ENCODE measurements at places on chromosomes 1 and 21.
A peak's percentile ranks its signal among the peaks of the same experiment; 100 is the strongest.

GRCh38 chr1:91511386-91511785 is 10.7 kb downstream of the CDC7 start:
- no peak for DNase-seq

GRCh38 chr1:154386643-154387352 is 18.3 kb upstream of the IL6R start:
- DNase-seq, result no peak

DNA sequence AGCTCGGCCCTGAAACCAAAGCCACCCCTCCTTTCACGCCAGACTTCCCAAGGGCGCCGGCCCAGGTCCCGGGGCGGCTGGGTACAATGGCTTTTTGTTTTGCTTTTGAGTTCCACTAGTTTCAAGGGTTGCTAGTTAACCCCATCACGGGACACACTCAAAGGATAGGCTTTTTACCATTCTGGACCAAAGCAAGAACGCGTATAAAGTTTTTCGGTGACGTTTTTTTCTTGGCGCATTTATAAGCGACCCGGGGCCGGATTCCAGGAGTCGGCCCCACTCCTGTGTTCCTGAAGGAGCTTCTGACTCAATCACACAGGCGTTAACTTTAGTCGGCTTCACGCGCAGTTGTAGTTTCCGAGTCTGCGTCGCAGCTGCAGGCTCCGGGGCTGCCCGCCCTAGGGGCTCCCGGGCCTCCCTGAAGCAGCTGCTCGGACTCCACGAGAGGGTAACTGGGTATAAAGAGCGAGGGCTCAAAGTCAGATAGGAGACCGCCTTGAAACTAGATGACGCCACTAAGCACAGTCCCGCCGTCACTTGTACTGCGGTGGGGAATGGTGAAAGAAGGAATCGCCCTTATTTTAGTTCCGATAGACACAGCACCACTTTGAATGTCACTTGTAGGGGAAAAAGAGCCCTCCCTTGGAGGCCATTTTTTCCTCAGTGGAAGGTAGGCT is 707 bp upstream of the KLHL21 start:
- DNase-seq, result peak; percentile 89

- no peak for DNase-seq
Observed at GRCh38 chr1:109383854-109384253, 13.9 kb downstream of the SORT1 start.

DNA sequence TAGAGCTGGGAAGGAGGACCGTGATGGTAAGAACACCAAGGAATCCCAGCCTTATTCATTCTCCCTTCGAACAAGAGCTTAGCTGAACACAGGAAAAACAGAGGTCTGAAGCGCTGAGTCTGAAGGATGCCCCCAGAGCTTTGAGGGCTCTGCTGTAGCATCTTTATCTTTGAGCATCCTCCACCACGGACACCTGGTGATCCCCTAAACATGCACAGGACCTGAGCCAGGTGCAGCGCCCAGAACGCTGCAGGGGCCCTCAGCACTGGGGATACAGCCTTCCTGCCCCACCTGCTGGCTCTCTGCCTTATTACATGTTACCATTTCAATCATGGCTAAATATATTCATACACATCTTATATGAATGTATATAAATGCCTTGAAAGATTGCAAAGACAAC is 7.7 kb upstream of the GPATCH4 start:
- DNase-seq, result no peak

DNA sequence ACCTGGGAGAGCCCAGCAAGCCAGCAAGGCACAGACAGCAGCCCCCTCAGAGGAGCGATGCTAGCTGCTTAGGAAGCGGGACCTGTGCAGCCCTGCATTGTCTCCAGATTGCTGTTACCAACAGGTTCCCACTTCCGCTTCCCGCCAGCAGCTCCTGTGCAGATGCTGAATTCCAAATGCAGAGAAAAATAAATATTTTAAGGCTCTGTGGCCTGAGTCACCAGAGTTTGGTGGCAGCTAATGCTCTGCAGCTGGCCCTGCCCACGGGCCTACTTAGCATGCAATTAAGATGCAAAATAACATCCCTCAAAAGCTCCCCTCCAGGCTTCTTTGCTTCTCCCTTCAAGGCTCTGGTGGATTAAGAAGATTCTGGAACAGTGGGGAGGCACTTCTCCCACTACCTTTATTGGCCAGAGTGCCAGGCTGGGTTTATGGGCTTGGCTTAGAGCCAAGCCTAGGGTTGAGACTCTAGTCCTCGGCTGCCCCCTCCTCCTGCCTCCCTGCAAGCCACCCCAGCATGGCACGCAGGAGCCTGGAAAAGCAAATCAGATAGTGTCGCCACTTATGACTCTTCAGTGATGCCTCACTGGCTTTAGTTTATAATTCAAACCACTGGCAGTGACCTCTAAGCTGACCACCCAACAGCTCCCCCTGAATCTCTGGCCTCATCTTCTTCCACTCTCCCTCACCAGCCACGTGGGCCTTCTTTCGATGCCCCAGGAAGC is 207.1 kb upstream of the ZC3H12A start:
- no peak for DNase-seq

GRCh38 chr1:44934791-44935190 is 51.6 kb downstream of the EIF2B3 start:
- no peak for DNase-seq

GRCh38 chr1:17516303-17517214 is 22.9 kb upstream of the ARHGEF10L start:
- no peak for DNase-seq

- no peak for DNase-seq
Observed at GRCh38 chr1:40583980-40584379, 52.5 kb downstream of the ZNF684 start.

- no peak for DNase-seq
Observed at GRCh38 chr1:72869441-72869840, 587.1 kb upstream of the NEGR1 start.

- no peak for DNase-seq
Observed at GRCh38 chr1:54965624-54966340, 14.6 kb upstream of the TMEM61 start.

GRCh38 chr1:228415221-228415620 is 1.4 kb downstream of the TRIM17 start:
- no peak for DNase-seq

GRCh38 chr1:176531921-176532897 is 69.2 kb downstream of the PAPPA2 start:
- DNase-seq, result no peak

DNA sequence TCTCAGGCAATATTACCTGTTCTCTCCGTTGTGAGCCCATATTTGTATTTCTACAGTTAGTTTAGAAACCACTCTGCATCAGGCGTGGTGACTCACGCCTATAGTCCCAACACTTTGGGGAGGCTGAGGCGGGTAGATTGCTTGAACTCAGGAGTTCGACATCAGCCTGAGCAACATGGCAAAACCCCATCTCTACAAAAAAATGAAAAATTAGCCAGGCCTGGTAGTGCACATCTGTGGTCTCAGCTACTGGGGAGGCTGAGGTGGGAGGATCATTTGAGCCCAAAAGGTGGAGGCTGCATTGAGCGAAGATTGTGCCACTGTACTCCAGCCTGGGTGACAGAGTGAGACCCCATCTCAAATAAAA is 19.7 kb upstream of the ID3 start:
- no peak for DNase-seq

- DNase-seq, result no peak
Observed at GRCh38 chr21:25904044-25904695, 169.4 kb downstream of the GABPA start.

- DNase-seq, result no peak
Observed at GRCh38 chr1:21385022-21385421, 54.9 kb upstream of the NBPF3 start.

- DNase-seq, result no peak
Observed at GRCh38 chr1:233916706-233917105, 12.2 kb downstream of the SLC35F3 start.

DNA sequence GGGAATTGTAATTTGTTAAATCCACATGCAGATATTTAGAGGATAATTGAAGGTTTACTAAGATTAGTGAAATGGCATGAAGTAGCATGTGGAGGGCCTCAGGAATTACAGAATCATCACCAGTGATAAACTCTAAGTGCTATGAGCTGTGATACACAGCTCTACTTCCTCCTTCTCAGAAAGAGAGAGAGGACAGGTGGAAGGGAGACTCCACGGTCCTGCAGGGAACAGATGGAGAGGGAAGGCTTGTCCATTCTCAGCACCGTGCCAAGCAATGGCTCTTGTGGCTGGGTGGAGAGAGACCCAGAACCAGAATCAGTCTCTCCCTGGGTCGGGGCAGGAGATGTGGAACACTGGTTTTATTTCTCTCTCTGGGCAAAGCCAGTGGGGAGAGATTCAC is 27.8 kb upstream of the LYPD8 start:
- DNase-seq, result no peak

DNA sequence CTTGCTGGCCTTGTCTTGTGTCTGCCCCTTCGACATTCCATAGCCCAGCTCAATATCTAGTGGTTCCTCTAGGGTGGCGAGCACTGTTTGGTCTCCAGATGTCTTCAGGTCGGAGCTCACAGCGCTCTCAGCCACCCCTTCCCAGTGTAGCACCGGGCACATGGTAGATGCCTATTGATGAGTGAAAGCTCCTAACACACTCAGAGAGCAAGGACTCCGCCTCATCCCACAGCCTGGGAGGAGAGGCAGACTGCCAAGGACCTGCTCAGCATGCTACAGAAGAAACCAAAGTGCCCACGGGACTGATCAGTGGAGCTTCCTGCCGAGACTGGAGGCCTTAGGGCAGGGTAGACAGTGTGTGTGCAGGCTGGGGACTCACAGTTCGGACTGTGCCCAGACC is 10.9 kb downstream of the PCSK9 start:
- no peak for DNase-seq

DNA sequence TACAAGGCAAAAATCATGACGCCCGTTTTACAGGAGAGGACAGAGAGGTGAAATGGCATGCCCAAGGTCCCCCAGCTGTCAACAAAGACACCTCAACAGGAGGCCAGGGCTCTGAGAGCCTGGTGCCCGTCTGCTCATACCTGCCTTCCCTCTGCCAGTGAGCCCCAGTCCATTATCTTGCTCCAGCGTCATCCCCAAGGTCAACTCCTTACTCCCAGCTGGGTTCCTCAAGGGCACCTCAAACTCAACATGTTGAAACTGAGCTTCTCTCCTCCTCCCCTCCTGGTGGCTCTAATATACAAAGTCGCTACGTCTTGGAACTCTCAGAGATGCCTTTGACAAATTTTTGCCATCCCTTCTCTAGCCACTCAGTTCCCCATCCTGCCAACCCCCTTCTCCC is 3.2 kb downstream of the PBXIP1 start:
- DNase-seq, result no peak

DNA sequence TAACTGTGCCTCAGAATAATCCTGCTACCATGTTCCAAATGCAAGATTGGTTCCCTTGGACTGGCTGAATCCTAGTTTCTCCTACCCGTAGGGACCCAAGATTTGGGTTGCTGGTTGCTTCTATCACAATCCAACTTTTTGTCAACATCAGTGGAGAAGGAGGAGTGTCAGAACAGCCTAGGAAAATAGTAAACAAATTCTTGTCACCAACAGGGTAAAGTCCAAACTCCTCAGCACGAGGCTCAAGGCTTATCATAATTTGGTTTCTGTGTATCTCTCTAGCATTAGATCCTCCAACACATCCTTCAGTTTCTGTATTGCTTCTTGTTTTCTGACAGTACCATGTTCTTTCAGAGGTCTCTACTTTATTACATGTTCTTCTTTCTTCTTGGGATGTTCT is 370.2 kb upstream of the DAB1 start:
- DNase-seq, result no peak

DNA sequence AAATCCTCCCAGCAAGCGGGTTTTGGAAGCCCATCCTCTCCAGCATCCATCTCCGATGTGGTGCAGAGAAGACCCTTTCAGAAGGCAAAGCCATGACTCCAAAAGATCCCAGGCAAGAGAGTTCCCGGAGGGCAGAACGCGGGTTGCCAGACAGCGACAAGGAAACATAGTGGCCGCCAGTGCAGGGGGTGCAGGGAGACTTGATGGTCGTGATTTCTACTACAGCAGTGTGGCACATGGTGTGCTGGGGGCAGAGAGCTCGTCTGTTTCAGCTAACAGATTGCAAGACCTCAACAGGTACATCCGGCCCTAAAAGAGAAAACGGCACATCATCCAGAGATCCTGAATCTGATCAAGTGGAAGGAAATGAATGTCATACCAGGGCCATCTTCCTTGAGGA is 74.3 kb downstream of the HLCS start:
- DNase-seq, result no peak

DNA sequence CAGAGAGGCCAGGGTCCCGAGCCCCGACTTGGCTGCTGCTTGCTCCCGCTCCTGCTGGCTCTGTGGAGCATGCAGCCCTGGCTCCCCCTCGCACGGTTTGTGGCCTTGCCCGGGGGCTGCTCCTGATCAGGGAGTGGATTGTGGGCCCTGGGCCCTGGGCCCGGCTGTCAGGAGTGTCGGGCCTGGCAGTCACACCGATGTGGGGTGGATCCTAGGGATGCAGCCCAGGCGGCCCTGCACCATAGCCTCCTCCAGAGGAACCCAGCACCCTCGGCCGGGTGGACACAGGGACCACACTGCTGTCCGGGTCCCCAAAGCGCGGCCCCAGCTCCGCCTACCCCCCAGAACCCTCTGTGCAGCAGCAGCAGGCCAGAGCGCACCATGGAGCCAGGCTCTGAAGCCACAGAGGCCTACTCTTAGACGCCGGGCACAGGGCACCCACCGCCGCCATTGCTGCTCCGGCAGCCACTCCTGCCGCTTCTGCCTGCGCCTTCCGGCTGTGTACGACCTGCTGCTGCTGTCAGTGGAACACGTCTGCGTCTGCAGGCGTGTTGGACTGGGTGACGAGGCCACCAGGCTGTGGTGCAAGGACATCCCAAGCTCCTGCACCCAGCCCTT is 9.4 kb downstream of the SLX9 start:
- no peak for DNase-seq

GRCh38 chr1:27592232-27592930 is 11.6 kb downstream of the AHDC1 start:
- DNase-seq, result no peak

- DNase-seq, result no peak
Observed at GRCh38 chr1:1799716-1800115, 21.4 kb upstream of the NADK start.

DNA sequence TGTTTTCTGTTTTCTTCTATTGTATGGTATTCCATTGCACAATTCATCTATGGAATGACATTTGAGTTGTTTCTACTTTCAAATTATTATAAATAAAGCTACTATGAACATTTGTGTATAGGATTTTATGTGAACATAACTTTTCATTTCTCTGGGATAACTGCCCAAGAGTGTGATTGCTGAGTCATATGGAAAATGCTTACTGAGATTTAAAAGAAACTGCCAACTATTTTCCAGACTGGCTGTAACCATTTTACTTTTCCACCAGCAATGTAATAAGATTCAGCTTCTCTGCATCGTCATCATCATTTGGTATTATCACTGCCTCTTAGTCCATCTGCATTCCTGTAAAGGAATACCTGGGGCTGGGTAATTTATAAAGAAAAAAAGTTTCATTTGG is 779.6 kb upstream of the PRMT6 start:
- no peak for DNase-seq
